ENCODE measurements at places on chromosomes 2 and 18.

GRCh38 chr2:9753276-9753600 lies 90.0 kb upstream of the TAF1B start:
- peak; percentile 70 for DNase-seq

DNA sequence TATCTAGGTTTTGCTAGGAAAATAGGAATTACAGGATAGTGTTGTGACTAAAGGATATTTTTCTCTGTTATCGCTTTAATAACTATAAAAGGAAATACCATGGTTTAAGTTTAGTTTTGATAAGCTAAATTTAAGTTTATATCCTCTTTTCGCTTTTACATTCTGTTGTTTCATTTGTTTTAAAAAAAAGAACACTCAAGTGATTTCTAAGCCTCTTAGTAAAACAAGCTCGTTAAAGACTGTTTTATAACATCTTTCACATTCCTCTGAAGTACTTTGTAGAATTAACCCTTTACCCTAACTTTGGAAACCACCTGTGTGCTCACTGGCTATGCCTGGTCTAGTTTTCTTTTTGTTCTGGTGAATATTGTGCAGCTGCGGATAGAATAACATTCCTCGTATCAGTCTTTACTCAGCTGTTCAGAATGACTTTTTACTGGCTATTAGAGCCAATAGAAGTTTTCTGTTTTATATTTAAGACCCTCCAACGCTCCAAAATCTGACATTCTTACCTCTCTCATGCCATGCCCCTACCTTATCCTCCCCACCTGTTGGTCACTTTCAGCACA lies 183.1 kb downstream of the PTPRM start:
- DNase-seq, result no peak

DNA sequence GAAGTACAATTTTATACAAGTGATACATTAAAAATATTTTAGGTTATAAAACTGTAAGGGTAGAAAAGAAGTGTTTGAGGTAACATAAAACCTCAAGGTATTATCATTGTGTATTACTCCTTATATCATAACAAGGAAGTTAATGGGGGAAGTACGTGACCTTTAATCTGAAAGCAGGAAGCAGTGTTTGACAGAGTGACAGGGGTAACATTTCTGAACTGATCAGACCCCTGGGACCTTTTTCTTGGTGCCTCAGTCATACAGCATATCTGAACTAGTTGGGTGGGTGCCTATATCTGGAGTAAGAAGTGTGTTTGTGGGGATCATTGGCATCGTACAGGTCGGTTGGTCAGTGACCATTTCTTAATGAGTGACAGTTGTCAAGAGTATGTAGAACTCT lies 43.0 kb downstream of the MALT1 start:
- DNase-seq, result no peak

GRCh38 chr18:11260961-11261461 lies 111.6 kb upstream of the PIEZO2 start:
- DNase-seq, result peak; percentile 86

DNA sequence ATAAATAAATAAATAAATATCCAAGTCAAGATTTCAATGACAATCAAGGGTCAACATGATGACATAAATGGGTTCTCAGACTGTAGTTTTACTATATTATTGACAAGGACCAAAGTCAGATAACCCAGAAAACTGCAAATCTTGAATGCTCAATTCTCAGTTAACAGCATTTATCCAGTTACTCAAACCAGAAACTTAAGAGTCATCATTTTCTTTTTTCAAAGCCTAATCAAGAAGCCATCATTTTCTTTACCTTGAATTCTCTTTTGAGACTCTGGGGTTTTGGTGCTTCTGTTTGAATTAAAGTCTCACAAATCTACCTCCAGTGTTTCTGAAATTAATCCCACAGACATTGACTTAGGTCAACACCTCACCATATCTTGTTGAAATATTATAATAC lies 14.1 kb downstream of the TRMT61B start:
- no peak for DNase-seq

GRCh38 chr18:3448838-3449511 lies 997 bp upstream of the TGIF1 start:
- peak; percentile 86 for DNase-seq

DNA sequence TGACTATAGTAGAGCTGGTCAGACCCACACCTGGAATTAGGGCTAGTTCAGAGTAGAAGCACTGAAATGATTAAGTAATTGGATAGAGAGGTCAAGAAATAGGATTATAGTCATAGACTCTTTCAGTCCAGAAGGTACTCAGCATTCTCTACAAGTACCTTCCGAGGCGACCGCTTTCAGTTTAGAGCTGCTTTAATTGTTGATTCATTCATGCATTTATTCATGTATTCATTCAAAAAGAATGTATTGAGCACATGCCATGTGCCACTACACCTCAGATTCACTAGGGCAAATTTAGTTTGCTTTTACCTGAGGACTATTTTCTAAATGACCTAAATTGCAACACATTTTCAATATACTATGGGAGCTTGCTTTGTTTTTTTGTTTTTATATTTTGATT lies 48.7 kb downstream of the CRIM1 start:
- no peak for DNase-seq

DNA sequence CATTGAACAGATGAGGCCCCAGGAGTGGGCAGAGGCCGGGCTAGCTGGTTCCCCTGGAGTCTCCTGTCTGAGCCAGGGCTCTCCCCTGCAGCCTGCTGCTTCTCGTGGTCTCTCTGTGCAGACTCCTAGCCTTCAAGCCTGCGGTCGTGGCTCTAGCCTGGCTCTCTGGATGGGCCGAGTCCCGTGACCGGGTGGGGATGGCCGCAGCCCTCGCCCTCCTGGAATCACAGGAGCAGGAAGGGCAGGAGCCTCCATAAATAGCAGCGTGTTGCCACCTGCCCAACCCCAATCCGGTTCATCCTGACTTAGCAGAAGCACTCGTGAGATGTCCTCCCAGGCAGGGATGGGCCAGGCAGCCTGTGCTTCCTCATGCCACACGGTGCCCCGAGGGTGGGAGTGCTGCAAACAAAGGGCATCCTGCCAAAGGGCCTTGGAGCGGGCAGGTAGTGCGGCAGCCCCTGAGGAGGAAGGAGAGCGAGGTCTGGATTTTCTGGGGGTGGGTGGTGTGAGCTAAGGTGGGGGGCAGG lies 43.9 kb downstream of the FOSL2 start:
- peak; percentile 41 for DNase-seq

DNA sequence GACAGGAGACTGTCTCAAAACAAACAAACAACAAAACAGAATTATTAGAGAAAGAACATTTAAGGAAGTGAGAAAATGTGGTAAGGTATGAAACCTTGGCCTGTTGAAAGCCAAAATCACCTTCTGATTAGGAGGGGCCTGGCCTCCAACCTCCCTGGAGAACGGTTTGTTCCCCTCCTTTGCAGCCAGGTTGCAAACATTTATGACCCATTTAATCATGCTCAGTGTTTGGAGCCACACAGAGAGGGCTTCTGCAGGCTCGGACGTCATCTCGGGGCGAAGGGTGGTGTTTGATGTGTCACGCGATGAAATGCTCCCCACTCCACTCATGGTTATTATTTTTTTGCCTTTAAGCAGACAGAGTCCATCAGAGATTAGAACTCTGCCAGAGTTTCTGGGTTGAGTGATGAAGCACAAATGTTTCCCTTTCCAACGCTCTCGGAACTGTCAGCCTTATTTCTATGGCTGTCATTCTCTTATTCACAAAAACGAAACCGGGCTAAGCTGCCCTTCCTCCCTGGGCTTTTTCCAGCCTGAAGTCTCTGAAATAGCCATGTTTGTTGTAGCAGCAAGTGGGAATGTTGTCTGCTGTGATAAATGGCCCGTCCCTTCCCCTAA lies 33.6 kb upstream of the ROCK2 start:
- no peak for DNase-seq

- no peak for DNase-seq
Observed at GRCh38 chr2:56587456-56587855, 403.7 kb downstream of the CCDC85A start.

GRCh38 chr2:145034511-145034910 lies 514.6 kb upstream of the ZEB2 start:
- DNase-seq, result no peak

DNA sequence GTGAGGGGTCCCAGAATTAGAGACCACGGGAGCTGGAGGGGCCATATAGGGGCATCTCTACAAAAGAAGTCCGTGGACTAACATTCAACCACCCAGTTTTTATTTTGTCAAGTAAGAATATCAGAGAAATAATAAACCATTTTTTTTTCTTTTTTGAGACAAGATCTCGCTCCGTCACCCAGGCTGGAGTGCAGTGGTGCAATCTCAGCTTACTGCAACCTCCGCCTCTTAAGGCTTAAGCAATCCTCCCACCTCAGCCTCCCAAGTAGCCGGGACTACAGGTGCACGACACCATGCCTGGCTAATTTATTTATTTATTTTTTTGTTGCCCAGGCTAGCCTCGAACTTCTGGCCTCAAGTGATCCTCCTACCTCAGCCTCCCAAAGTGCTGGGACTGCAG lies 82.7 kb downstream of the ZFP36L2 start:
- no peak for DNase-seq

GRCh38 chr2:219404954-219405353 lies 13.2 kb upstream of the DES start:
- no peak for DNase-seq
